ENCODE measurements at places on chromosomes 5 and 9.

DNA sequence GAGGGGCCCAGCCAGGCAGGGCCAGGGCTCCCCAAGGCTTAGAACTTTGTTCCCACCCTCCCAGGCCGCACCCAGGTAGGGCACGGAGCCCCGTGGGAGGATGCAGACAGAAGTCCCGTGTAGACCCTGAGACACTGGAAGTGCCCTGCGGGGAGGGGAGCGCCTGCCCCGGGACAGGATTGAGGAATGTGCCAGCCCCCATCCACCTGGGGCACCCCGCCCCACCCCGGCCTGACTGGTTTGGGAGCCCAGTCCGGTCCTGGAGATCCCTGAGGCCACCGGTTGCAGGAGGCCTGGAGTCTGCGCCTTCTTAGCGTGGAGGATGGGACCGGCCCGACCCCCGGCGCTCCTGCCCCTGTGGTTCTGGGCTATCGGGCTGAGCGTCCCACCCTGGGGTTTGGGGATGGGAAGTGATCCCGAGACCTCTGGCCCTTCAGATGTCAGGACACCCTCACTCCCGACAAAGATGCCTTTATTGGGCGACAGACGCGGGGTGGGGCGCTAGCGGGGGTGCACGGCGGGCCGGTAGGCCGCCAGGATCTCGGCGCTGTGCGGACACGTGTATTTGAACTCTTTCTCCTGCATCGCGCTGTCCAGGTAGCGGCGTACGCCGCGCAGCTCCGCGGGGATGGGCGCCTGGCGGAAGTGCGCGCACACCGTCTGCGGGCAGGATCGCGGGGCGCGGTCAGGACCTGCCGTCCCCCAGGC is 2.0 kb downstream of the CLIC3 start:
- no peak for DNase-seq

- no peak for DNase-seq
Observed at GRCh38 chr5:88556406-88556805, 287.8 kb upstream of the TMEM161B start.

GRCh38 chr5:175544108-175544511 is 65.8 kb downstream of the SFXN1 start:
- no peak for DNase-seq

GRCh38 chr5:103000089-103000488 is 119.8 kb downstream of the GIN1 start:
- DNase-seq: no peak

GRCh38 chr9:21689854-21690253 is 112.6 kb upstream of the MTAP start:
- DNase-seq: no peak

GRCh38 chr5:67092535-67092934 is 104.1 kb downstream of the CD180 start:
- no peak for DNase-seq

GRCh38 chr9:133833388-133834025 is 95.4 kb upstream of the SARDH start:
- no peak for DNase-seq

- no peak for DNase-seq
Observed at GRCh38 chr9:71796100-71796767, 27.9 kb upstream of the CEMIP2 start.

GRCh38 chr5:172802567-172803176 is 31.4 kb upstream of the ERGIC1 start:
- no peak for DNase-seq

- no peak for DNase-seq
Observed at GRCh38 chr5:179194941-179195381, 134.8 kb downstream of the ZNF354C start.

- DNase-seq: no peak
Observed at GRCh38 chr9:6049798-6050197, 34.4 kb upstream of the RANBP6 start.

DNA sequence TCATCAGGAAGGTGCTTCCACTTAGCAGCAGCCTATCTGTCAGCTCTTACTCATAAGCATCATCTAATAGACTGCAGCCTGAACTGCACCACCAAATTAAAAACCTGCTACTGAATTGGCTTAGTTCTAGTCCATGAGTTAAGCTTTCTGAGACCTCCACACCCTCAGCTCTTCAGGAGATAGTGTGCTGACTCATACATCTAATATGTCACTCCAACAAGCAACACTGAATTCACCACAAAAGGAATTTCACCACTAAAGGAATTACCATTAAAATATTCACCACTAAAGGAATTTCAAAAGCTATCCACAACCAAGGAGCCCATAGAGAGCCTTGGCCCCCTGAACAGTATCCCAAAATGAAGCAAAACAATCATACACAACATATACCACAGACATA is 418.5 kb upstream of the RORB start:
- no peak for DNase-seq

DNA sequence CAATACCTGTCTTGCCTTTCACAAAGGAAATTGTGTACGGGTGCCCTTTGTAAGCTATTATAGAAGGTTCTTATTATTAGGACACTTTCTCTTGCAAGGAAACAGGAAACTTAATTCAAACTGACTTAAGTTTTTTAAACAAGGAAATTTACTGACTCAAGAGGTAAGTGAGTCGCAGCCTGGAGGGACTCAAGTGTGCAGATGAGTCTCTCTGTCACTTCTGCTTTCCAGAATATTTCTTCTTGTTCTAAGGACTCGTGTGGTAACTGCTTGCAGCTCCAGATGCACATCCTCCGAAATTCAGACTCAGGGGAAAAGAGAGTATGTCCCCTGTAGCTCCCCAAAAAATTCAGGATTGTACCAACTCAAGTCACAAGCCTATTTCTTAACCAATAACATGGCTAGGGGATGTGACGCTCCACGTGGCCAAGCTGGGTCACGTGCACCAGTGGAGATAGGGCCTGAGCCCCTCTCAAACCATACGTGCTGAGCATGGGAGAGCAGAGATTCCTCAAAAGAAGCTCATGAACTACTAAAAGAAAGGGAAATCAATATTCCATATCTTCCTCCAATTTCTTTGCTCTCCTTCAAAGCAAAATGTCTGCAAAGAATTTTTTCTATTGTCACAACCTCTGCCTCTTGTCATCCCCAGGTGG is 49.2 kb upstream of the ERCC6L2 start:
- no peak for DNase-seq

All from stimulated activated CD8-positive, alpha-beta memory T cell treated with anti-CD3 and anti-CD28 coated beads, Interleukin-4, amount 100 ng/mL, for 1 hour (primary cell).